ENCODE measurements at places on chromosomes 16 and 17.

DNA sequence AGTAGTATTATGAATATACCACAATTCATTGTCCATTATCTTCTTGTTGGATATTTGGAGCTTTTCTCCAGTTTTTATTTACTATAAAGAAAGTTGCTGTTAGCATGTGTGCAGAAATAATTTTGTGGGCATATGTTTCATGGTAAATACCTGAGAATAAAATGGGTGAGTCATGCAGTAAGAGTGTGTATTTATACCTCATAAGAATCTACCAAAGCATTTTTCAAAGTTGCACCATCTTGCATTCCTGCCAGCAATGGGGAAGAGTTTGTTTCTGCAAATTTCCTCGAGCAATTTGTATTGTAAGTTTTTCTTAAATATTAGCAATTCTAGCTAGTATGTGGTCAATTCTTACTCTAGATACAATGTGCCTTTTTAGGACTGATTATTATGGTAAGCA lies 7.9 kb upstream of the MON1B start:
- no peak for DNase-seq

DNA sequence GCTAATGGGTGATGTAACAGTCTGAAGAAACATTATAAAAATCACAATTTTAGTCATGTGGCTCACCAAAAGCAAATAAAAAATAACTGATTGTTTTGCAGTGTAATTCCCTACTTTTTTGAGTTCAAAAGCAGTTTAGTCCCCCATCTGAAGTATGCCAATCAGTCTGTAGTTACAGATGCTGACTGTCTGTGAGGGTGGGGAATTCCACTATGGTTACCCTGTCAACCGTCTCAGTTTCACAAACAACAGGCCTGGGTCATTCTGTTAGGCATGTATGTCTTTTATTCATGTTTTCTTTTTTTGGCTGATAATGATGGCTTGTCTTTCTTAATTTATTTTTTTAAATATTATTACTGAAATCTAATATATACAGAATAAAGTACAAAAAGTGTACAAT lies 69.3 kb downstream of the STXBP4 start:
- no peak for DNase-seq

GRCh38 chr16:78815713-78816112 lies 716.3 kb downstream of the WWOX start:
- no peak for DNase-seq

DNA sequence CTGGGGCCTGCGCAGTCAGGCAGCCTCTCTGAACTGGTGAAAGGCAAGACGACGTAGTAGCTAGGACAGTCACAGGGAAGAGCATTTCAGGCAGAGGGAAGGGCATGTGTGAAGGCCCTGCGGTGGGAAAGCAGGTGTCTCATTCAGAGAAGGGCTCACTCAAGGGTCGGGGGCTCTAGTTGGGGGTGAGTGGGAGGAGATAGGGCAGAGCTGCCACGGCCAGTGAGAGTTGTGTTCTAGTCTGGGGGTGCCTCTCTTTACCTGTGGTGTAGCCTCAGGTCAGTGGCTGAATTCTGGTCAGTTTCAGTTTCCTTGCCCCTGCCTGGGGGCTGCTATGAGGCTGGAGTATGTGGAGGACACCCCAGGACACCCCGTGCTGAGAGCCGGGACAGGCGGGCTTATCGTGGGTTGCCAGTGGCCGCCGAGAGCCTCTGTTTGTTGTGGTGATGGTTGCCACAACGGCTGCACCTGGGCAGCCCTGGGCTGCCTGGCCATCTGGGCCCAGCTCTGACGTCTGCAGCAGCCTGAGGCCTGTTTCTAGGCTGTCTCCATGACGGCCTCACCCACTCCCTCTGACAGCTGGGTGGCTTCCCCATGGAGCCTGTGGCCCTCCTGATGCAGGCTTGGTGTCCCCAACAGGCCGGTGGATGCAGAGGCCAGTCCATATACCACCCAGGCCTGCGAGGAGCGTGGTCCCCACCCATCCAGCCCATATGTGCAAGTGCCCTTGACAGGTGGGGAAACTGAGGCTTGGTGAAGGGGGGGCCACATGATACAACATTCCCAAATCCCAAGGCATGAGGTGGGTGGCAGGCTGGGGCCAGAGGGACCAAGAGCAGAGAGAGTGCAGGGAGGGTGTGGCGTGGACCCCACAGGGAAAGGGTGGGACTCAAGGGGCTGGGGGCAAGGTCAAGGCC lies 10.8 kb downstream of the MAP2K3 start:
- no peak for DNase-seq

GRCh38 chr17:76527430-76528111 lies 9.9 kb downstream of the CYGB start:
- DNase-seq = no peak

- no peak for DNase-seq
Observed at GRCh38 chr16:49890876-49891275, 35.0 kb upstream of the ZNF423 start.

- DNase-seq = no peak
Observed at GRCh38 chr17:11389583-11389982, 148.6 kb downstream of the SHISA6 start.

DNA sequence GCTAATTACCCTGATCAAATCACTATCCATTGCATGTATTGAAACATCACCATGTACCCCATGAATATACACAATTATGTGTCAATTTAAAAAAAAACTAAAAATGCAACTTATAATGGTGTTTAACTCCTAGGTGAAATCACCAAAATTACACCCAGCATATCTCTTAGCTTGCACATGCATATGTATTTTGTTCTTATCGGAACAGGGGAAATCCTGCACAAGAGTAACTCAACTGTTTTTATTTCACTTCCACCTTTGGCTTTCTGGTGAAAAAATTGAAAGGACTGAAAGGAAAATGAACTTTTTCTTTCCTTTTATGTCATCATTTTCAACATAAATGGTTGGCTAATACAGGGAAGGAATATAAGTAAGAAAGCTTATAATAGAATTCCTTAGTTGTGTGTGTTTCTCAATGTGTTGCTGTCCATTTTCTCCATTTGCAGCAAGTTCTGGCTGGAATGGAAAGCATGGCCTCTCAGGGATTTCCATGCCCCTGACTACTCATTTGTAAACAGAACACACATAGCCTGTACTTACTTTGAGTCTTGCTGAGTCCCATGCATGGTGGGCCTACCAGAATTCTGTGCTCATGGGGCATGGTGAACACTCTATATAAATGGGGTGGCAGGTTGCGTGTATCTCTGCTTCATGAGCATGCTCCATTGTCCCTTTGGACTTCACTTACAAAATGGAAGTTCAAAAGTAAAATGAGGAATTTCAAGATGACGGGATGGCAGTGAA lies 462.0 kb downstream of the HS3ST3B1 start:
- DNase-seq = no peak

GRCh38 chr17:42097691-42098631 lies at the start of gene ZNF385C:
TSS of gene ZNF385C (minus strand) at chr17:42098473. CDS start at chr17:42063056, 35,417 bp downstream.
- no peak for DNase-seq

- peak; percentile 83 for DNase-seq
Observed at GRCh38 chr17:7351665-7352502, at the start of gene KCTD11. TSS of gene KCTD11 (plus strand) at chr17:7352162.

DNA sequence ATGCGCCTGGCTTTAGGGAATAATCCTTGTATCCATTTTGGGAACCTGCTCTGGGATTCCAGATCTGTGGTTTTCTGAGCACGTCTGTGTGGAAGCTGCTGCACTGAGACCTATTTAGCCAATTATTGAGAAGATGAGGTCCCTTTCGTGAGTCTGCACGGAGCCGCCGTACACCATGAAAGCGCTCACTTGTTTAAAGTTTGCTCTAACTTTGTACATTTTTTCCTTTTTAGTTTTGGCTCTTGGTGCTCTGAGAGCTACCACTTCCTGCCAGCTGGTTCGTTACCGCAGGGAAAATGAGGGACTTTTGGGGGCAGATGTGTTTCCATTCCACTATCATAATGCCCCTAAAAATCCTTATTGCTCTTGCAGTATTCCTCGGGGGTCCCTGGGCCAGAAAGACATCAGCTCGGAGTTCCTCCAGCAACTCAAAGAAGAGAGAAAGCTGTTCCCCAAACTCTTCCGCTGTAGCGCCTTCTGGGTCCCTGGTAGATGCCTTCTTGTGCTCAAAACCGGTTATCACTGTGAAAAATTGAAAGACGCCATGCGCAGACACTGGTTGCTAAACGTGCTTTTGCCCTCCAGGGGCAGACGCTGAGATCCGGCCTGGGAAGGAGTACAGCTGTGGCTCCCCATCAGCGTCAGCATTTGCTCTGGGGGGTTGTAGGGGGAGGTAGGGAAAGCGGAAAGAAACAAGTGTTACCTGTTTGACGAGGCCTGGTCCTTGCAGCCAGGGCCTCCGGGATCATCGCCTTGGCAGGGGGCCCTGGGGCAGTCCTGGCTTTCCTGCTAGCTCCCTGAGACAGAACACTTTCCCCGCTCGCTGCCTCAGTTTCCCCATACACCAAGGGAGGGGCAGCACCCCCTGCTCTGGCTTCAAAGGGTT lies 238.1 kb downstream of the MRTFB start:
- DNase-seq = no peak

GRCh38 chr17:7025245-7025644 lies 2.4 kb downstream of the BCL6B start:
- no peak for DNase-seq

GRCh38 chr17:45584092-45585036 lies 93.8 kb upstream of the PLEKHM1 start:
- peak; percentile 71 for DNase-seq

DNA sequence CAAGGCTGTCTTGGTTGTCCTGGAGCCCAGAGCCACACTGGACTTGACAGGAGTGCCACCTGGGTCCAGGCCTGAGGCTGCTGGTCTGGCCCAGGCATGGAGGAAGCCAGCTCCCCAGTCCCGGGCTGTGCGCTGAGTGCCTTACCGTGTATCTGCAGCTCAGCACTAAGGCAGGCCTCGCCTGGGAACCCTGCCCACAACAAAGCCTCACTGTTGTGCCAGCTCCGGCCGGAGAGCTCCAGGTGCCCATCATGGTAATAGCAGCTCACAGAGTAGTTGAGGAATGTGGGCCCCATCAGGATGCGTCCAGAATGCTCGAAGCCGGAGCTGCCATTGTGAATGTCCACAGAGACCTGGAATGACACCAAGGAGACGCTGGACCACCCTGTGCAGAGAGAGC lies 72.2 kb downstream of the RMI2 start:
- DNase-seq = peak; percentile 72

- no peak for DNase-seq
Observed at GRCh38 chr16:46620266-46621005, 743 bp downstream of the SHCBP1 start.

DNA sequence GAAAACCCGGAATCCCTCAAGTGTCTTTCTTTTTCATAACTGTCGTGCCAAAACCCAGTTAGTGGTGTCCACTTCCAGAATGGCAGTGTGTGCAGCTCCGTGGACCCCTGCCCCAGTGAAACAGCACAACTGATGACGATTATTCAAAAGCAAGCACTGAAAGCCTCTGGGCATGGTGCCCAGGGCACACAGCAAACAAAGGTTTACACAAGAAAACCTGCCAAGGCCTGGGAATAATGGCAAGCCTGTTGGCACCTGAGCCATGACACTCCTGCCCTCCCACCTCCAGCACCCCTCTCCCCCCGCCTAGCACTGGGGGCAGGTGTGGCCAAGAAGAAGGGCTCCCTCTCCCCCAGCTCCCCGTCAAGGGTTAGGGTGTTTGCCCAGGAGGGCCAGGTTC lies 2.8 kb downstream of the PKMYT1 start:
- DNase-seq = no peak

DNA sequence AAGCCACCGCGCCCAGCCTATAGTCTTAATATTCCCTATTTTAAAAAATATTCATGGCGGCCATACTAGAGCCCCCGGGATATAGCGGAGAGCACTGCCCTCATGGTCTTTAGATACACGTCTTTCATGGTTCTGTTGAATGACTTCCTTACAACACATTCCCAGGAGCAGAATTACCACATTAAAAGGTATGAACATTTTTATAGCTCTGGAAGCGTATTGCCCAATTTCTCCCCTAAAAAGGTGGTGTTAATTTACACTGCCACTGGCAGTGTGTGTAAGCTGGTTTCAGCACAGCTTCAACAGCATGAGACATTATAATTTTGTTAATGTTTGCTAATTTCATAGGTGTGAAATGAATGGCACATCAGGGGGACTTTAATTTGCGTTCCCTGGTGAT lies 19.0 kb downstream of the C17orf100 start:
- DNase-seq = no peak

GRCh38 chr17:17054636-17055035 lies 12.4 kb downstream of the MPRIP start:
- no peak for DNase-seq

DNA sequence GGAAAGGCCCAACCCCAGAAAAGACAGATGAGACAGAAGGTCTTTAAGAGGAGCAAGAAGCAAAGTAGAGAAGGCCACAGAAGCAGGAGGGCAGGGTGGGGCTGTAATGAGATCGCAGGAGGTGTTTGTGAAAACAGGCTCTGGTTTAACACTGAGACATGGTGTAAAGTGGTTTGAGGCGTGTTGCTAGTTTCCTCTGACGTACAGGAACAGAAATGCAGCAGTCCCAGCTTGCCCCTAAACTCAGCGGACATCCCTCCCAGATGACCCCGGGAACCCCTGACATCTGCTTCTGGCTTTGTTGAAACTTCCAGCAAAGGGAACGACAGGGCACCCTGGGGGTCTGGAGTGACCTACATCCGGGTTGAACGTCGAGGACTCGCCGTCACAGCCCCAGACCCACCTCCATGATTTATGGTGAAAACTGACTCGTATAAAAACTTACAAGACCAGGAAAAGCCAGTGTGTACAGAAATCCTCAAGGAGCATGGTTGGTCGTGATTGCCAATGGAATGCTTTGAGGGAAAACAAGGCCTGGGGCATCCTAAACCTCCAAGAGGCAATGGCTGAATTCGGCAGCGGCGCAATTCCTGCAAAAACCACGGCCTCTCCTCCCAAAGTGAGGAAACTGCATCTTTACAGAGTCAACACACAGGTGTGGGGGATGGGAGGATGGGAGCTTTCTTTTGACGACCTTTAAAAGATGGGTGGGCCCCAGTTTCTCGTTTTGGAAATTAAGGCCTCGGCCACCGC lies 25.8 kb downstream of the LITAF start:
- no peak for DNase-seq

- DNase-seq = no peak
Observed at GRCh38 chr17:73157521-73157890, 7.3 kb upstream of the SSTR2 start.

- DNase-seq = no peak
Observed at GRCh38 chr16:87202346-87202745, 114.8 kb downstream of the C16orf95 start.

DNA sequence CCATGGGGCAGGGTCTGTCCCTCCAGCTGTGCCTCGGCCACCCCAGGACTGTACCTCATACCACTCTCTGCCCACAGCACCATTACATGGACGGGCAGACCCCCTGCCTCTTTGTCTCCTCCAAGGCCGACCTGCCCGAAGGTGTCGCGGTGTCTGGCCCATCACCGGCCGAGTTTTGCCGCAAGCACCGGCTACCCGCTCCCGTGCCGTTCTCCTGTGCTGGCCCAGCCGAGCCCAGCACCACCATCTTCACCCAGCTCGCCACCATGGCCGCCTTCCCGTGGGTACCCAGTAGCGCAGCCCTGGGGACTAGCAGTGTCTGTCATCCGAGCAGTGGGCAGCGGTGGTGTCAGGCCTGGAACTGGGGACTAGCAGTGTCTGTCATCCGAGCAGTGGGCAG lies 2.6 kb upstream of the RHBDL1 start:
- no peak for DNase-seq

- DNase-seq = no peak
Observed at GRCh38 chr17:27565874-27566670, 64.9 kb upstream of the LGALS9 start.

GRCh38 chr16:56212144-56212543 lies 20.9 kb downstream of the GNAO1 start:
- DNase-seq = no peak

- peak; percentile 90 for DNase-seq
Observed at GRCh38 chr16:57623251-57624043, 5.0 kb upstream of the ADGRG1 start.
